ENCODE measurements at places on chromosomes 7 and 10.

GRCh38 chr7:158093156-158093796, 494.3 kb downstream of the PTPRN2 start:
- DNase-seq = no peak

- peak; percentile 15 for DNase-seq
Observed at GRCh38 chr10:93993782-93994437, at the start of gene PLCE1. PLCE1 (plus strand) TSS chr10:93993931; CDS start chr10:94031047, 37,116 bp downstream.

DNA sequence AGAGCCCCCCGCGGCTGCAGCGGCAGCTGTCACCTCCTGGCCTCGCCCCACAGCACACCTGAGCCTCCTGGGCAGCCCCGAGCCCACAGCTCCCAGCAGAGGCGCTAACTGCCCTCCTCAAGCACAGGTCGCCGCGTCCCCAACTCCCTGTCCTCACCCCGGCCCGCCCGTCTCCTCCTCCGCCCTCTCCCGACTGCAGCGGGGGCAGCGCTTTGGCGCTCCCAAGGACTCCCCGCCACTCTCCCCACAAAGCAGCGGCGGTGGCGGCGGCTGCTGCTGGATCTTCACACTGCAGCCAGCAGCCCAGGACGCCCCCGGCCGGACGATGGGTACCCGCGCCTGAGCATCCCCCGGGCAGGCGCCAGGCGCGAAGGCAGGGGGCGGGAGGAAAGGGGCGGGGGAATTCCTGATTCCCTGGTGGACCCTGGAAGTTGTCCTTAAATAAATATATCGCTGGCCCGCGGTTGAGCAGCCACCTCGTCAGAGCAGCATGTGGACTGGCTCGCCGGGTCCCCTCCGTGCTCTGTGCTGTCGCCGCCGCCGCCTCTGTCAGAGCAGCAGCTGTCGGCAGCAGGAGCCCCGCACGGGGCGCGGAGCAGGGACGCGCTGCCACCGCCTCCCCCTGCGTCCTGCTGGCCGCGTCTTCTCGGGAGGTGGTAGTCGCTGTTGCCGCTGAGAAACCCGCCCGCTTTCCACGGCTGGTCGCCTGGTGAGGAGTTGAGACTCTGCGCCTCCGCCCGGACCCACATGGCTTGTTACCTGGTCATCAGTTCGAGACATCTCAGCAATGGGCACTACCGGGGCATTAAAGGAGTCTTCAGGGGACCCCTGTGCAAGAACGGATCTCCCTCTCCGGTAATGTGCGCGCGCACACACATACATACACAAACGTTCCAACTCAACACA, at the start of gene ZNF804B:
Gene ZNF804B, plus strand, starts transcription at position 471 of the 906 bp plus-strand sequence. Its CDS starts 277 bp downstream, at position 748.
- no peak for DNase-seq

- peak; percentile 49 for DNase-seq
Observed at GRCh38 chr10:95906677-95907455, 909 bp upstream of the CC2D2B start.

- peak; percentile 36 for DNase-seq
Observed at GRCh38 chr7:468681-469562, 50.7 kb downstream of the PDGFA start.

- DNase-seq = peak; percentile 86
Observed at GRCh38 chr7:33873981-33874750, 31.2 kb upstream of the BMPER start.

GRCh38 chr10:9869205-9869604, 1148.5 kb upstream of the CELF2 start:
- peak; percentile 30 for DNase-seq

GRCh38 chr7:94059746-94060145, 55.6 kb upstream of the BET1 start:
- DNase-seq = peak; percentile 79

DNA sequence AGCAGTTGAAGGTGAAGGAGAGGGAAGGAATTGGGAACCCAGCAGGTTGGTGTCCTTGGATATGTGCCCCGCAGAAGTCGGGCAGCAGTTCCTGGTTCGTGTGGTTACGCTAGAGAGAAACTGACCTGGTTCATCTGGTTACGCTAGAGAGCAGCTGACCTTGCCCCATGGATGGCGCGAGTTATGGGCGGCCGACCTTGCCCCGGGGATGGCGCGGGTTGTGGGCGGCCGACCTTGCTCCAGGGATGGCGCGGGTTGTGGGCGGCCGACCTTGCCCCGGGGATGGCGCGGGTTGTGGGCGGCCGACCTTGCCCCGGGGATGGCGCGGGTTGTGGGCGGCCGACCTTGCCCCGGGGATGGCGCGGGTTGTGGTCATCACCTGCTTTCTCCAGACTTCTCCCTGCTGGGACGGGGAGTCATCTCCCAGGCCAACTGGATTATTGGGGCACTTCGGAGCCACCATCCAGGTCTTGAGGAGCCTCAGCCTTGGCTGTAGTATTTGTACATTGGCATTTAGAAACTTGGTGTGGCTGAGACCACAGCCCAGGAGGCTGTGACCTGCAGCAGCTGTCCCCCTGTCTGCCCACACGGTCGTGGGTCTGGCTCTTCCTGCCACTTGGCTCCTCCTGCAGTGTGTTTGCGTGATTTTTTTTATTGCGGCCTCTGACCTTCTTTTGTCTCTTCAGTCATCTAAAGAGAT, 6.1 kb downstream of the GET4 start:
- no peak for DNase-seq

Measured in fibroblast of upper back skin (primary cell).